ENCODE measurements at places on chromosomes 5 and 9. TPM values are rescaled to one million over a fixed set of nuclear protein-coding genes. Genes with fewer than 3 reads are reported as not detected.

CKS2 gene
- 87.5 TPM for polyA plus RNA-seq

SLC46A2 gene
- 0.10 TPM for polyA plus RNA-seq

FOXD1 gene
- polyA plus RNA-seq, result 23.6 TPM

PCDHGB7 gene
- polyA plus RNA-seq, result 14.0 TPM

TAF11L10 gene
- not detected for polyA plus RNA-seq

Measured in left renal cortex interstitium (tissue), 4 donors.